Effector CD4-positive, alpha-beta T cell (primary cell): ENCODE measurements at places on chromosomes 13 and 19.

DNA sequence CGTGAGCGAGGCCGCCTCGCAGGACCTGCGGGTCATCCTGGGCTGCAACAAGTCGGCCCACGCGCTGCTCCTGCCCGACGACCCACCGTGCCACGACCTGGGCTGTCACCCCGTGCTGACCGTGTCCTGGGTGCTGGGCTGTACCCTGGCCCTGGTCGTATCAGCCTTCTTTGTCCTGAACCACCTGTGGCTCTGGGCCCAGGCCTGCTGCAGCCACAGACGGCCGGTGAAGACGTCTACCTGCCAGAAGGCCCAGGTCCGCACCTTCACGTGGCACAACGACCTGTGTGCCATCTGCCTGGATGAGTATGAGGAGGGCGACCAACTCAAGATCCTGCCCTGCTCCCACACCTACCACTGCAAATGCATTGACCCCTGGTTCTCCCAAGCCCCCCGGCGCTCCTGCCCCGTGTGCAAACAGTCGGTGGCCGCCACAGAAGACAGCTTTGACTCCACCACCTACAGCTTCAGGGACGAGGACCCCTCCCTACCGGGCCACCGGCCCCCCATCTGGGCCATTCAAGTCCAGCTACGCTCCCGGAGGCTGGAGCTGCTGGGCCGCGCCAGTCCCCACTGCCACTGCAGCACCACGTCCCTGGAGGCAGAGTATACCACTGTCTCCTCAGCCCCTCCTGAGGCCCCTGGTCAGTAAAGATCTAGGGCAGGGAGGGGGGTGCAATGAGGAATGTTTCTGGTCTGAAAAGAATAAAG lies 1.1 kb downstream of the ZNRF4 start:
- no peak for DNase-seq

GRCh38 chr13:28173793-28174192 lies 35.4 kb downstream of the PAN3 start:
- DNase-seq, result no peak

- DNase-seq, result peak; percentile 36
These were observed at the start of gene UNC13A for GRCh38 chr19:17687857-17688784. Gene UNC13A (minus strand): TSS chr19:17688354. CDS start chr19:17688199, 155 bp downstream.

GRCh38 chr13:105441051-105441750 lies 1094.3 kb downstream of the EFNB2 start:
- DNase-seq, result no peak

DNA sequence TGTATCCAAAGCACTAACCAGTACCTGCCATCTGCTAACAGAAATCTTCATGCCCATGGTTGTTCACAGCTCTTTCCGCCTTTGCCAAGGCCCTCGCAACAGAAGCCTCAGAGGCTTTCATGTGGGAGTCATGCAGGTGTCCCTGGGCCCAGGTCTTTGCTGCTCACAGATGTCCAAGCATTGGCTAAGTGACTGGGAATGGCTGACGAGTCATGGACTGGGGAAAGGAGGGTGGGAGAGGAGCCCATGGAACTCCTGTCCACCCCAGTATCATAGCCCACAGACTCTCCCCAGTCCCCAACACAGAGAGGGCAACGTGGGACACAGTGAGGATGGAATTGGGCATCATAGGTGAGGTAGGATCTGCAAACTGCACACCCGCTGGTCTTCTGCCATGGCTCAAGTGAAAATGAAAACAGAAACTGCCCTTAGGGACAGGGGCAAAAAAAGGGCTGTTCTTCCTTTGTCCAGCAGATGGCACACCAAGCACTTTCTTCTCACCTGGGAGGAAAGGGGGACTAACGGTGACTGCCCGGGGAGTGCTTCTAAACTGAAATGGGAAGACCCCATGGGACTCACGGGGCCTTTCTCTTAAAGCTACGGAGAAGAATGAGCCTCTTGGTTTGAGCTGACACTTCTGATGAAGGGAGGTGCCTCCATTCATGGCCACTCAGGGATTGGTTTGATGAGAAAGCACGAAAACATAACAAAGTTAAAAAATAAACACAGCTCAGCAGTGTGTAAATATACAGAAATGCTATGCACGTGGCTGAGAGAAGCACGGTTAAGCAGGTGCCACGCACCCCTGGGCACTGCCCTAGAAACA lies 11.1 kb upstream of the DHRS12 start:
- peak; percentile 61 for DNase-seq
